ENCODE measurements at places on chromosomes 6 and 20.

DNA sequence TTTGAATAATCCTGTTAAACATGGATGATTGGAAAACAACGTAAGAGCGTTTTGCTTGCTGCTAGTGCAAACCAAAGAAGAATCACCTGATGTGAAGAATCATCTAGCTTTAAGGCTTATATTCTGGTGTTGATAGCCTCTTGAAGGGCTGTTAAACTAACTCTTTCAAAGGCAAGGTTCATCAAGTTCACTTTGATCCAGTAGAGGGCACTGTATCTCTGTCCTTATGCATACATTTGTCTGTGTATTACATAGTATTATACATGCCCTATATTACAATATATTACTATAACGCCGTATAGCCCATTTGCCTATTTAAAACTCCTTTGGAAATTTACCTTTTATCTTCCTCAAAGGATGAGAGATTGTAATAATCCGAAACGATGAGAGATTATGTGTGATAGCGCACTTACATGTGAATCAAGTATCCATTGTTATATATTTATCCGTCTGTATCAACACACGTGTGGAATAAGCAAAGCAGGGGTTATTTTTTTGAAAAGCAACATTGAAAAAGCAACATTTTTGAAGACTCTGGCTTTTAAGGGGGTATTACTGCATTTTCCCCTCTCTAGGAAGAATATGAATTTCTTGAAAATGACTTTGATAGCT lies 50.8 kb upstream of the NRN1 start:
- peak; percentile 2 for DNase-seq

DNA sequence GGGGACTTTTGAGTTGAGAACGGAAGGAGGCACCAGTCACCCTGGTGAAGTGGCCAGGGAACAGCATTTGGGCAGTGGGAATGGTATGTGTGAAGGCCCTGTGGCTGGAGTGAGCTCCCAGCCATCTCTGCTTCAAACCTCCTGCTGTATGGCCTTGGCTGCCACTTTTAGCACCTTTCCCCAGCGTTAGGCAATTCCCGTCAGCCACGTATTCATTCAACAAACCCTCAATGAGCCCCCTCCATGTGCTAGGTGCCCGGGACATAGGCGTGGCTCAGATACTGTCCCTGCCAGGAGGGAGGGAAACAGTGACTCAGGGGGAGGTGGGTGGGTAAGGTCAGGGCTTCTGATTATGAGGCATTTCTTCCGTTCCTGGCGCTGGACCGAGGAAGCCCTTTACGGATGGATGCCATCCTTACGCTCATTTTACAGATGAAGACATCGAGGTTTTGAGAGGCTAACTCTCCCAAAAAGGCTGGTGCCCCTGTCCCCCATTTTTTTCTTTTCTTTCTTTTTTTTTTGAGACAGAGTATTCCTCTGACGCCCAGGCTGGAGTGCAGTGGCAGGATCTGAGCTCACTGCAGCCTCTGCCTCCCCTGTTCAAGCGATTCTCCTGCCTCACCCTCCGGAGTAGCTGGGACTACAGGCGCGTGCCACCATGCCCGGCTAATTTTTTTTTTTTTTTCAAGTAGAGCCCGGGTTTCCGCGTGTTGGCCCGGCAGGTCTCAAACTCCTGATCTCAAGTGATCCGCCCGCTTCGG lies 37.5 kb downstream of the SRC start:
- DNase-seq: no peak

- no peak for DNase-seq
These were observed 11.6 kb upstream of the NOL4L start for GRCh38 chr20:32596681-32597252.

DNA sequence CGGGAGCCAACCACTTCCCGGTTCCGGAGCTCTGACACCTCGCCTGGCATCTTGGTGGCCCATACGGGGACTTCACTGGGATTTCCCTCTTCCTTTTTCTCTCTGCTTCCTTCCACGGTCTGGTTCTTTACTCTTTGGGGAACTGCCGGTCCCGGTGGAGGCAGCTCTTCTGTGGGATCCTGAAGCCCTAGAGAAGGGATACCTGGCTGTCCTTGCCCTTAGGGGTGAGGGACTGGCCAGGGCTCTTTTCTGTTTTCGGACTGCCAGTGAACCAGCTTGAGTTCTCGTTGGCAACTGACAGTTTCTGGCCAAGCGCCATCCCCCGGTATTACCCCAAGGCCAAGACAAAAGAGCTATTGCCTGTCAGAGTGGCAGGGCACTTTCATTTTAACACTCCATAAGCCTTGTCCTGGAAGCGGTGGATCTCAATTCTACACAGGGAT lies 880 bp upstream of the CPXM1 start:
- DNase-seq: no peak

- no peak for DNase-seq
These were observed 110.2 kb downstream of the NKAIN2 start for GRCh38 chr6:123913863-123914262.

GRCh38 chr20:58440021-58440767 lies 51.2 kb downstream of the VAPB start:
- DNase-seq: no peak

GRCh38 chr20:33908336-33908735 lies 85.4 kb upstream of the RALY start:
- no peak for DNase-seq

GRCh38 chr6:71168233-71168765 lies 120.3 kb upstream of the OGFRL1 start:
- no peak for DNase-seq

DNA sequence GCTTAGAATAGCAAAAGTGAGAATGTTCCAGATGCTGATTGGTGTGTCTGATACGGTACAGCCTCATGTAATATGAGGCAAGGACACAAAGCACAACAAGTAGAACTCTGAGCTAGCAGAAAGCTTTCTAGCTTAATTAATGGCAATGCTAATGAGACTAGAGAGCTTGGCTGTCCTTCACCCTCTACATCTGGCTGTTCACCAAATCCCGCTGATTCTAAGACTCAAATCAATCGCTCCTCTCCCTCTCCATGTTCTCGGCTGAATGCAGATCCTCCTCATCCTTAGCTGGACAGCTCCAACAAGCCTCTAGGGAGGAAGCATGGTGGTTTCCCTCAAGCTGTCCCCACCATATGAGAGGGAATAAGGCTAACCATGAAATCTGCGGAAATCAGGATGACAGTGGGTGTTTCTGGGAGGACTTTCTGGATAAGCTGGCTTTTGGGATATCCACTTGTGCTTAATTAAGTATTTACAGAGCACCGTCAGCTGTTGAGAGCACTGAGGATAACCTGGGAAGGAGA lies 128.9 kb downstream of the FOXC1 start:
- no peak for DNase-seq

DNA sequence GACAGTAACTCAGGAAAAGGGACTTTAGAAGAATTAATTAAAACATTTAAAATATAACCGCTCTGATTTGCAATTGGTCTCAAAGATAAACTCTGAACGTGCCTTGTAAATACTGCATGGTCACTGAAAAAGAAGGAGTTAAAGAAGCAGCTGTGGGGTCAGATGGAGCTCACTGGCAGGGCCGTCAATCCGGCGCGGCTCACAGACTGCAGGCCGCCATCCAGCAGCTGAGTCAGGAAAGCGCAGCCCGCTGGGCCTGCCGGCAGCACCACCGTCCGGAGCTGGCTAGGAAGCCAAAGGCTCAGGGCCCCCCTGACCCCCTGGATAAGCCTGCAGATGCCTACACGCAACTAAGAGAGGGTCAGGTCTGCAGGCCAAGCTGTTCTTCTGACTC lies 54.2 kb upstream of the FRMD1 start:
- no peak for DNase-seq

- peak; percentile 11 for DNase-seq
These were observed 54.2 kb downstream of the NCOA7 start for GRCh38 chr6:125844989-125845388.

DNA sequence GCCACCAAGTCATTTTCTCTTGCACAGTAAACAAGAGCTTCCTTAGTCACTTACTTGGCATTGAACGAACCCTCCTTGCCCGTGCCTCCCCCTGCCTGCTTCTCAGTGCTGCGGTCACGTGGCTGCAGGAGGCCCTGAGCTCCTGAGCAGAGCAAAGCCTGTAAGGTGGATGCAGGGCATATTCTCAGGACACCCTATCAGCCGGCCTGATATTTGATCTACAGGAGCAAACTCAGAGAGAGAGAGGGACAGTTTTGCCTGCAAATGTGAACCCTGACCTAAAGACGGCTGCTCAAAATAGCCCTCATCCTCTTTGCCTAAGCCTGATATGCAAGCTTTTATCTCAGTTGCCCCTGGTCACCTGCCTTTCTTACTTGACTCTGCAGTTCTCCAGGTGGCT lies 93.0 kb upstream of the POPDC3 start:
- DNase-seq: no peak

DNA sequence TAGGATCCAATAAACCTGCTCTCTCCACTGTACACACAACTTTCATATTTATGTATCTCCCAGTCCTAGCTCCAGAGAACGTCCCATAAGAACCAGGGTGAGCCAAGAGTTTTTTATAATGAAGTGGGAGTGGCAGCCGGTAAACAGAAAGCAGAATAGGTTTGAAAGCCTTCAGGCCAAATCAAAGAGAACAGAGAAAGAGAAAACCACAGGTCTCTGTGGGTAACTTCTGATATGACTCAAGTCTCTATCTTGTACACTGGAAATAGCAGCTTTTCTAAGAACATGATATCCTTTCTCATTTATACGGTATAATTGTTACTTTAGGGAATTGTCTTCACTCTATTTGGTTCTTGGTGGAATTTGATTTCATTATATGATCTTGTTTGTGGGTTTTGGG lies 273.6 kb downstream of the PACRG start:
- DNase-seq: no peak

GRCh38 chr6:37547564-37548061 lies 47.9 kb upstream of the CCDC167 start:
- DNase-seq: peak; percentile 45

DNA sequence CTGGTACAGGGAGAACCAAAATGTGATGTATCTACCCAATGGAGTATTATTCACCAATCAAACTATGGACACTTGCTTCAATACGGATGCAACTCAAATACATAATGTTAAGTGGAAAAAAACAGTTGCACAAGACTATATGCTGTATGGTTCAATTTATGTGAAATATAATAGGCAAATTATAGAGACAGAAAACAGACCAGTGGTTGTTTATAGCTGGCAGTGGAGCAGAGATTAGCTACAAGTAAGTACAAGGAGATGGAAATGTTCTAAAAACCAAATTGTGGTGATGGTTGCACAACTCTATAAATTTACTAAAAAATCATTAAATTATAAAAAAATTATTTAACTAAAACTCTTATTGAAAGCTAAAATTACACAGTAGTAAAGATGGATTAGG lies 113.2 kb downstream of the PRDM1 start:
- no peak for DNase-seq

DNA sequence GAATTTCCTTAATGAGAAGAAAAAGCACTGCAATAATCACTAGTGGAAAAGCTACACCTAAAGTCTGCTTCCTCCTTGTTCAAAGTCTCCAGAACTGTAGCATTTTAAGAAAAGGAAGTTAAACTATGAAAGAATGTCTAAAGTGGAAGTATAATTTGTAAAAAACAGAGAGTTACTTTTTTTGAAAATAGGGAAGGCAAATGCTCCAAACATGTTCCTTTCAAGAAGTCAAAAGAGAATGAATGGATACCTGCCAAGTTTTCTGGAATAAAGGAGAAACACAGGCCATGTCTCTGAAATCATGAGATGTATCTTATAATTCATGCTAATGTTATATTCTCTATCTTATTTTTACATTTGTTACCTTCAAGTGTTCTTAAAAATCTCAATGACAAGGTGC lies 60.7 kb upstream of the ADGRG6 start:
- DNase-seq: no peak

DNA sequence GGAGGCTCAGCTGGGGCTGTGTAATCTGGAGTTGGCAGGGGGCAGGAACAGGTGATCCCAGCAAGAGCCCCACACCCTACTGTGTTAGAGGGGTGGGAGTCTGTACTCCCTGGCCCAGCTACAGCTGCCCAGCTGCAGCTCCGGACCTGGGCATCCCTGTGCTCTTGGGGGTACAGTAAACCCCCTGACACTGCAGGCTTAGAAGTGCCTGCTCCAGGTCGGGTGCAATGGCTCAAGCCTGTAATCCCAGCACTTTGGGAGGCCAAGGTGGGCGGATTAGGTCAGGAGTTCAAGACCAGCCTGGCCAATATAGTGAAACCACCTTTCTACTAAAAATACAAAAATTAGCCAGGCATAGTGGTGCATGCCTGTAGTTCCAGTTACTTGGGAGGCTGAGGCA lies 1228.6 kb upstream of the EYS start:
- DNase-seq: no peak

All from NCI-H1092 (cell line).